ENCODE measurements at places on chromosomes 6 and 20. TPM values are rescaled to one million over a fixed set of nuclear protein-coding genes. Genes with fewer than 3 reads are reported as not detected.
A peak's percentile ranks its signal among the peaks of the same experiment; 100 is the strongest.

- H3K27me3 ChIP-seq: no peaks in the 10 kb centered on the region
- no peak overlapping the region for H3K27ac ChIP-seq
- H3K4me1 ChIP-seq: no peaks in the 10 kb centered on the region
- no peaks in the 10 kb centered on the region for H3K36me3 ChIP-seq
Observed at GRCh38 chr6:43744491-43744890, 25.5 kb upstream of the VEGFA start.

DNA sequence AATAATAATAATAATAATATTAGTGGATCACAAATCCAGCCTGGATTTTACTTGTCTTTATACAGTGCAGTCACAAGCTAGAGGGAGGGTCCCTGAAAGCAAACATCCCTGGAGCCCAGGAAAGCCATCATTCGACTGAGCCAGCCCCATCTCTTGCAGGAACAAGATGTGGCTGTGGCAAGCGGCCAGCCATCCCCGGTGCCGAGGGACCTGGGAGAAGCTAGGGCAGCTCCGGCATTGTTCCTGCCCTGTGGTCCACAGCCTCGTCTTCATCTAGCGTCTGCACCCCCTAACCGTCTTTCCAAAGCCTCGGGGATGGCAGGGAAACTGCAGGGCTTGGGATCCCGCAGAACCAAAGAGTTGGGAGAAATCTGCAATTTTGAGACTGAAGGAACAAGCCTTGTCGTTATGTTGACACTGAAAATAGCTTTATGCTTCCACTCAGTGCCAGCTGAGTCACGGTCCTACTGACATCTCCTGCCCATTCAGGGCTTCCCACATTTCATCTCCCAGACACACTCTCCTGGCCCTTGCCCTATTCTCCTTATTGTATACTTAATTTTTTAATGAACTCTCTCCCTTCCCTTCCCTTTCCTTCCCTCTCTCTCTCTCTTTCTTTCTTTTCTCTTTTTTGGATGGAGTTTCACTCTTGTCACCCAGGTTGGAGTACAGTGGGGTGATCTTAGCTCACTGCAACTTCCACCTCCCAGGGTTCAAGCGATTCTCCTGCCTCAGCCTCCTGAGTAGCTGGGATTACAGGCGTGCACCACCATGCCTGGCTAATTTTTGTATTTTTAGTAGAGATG lies 62.5 kb upstream of the ZNFX1 start:
- H3K4me1 ChIP-seq: no peaks in the 10 kb centered on the region
- H3K27ac ChIP-seq: no peak overlapping the region
- no peak for DNase-seq
- no peak overlapping the region for H3K4me3 ChIP-seq
- H3K27me3 ChIP-seq: no peaks in the 10 kb centered on the region
- no peaks in the 10 kb centered on the region for H3K36me3 ChIP-seq

DNA sequence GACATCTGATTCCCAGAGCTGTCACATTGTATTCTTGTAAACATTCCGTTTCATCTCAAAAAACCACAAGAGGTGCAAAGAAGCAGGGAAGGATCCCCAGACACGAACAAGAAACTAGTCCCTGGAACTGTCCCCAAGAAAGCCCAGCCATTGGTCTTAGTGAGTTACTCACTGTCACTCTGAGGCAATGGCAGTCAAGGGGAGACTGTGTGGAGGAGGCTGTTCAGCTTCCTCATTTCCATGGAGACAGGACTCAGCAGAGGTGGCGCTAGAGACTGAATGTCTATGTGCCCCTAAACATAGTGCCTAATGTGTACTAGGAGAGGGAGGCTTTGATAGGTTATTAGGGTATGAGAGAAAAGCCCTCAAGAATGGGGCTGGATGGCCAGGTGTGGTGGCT lies 11.1 kb downstream of the ULBP1 start:
- no peaks in the 10 kb centered on the region for H3K4me1 ChIP-seq
- DNase-seq: no peak
- H3K36me3 ChIP-seq: no peaks in the 10 kb centered on the region
- H3K4me3 ChIP-seq: no peak overlapping the region
- H3K27ac ChIP-seq: no peak overlapping the region
- peaks cover 46% of the 10 kb centered on the region for H3K27me3 ChIP-seq

GRCh38 chr6:68239034-68239433 lies 396.0 kb upstream of the ADGRB3 start:
- H3K27ac ChIP-seq: no peak overlapping the region
- no peaks in the 10 kb centered on the region for H3K4me1 ChIP-seq
- no peaks in the 10 kb centered on the region for H3K27me3 ChIP-seq
- H3K4me3 ChIP-seq: no peak overlapping the region
- no peak for DNase-seq

DNA sequence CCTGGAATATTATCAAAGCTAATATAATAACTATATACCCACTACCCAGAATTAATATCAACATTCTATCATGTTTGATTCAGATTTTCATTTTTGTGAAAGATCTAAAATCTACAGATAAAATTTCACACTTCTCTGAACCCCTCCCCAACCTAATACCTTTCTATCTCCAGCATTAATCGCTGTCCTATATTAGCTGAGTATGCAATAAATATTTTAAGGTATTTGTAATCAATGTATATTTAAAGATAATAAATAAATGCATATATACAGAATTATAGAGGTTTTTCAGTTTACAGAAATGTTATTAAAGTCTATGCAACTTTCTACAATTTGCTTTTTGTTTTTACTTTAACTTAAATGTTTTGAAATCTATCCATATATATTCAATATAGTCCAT lies 156.7 kb upstream of the NRSN1 start:
- no peaks in the 10 kb centered on the region for H3K27me3 ChIP-seq
- H3K4me1 ChIP-seq: no peaks in the 10 kb centered on the region
- no peak for DNase-seq

DNA sequence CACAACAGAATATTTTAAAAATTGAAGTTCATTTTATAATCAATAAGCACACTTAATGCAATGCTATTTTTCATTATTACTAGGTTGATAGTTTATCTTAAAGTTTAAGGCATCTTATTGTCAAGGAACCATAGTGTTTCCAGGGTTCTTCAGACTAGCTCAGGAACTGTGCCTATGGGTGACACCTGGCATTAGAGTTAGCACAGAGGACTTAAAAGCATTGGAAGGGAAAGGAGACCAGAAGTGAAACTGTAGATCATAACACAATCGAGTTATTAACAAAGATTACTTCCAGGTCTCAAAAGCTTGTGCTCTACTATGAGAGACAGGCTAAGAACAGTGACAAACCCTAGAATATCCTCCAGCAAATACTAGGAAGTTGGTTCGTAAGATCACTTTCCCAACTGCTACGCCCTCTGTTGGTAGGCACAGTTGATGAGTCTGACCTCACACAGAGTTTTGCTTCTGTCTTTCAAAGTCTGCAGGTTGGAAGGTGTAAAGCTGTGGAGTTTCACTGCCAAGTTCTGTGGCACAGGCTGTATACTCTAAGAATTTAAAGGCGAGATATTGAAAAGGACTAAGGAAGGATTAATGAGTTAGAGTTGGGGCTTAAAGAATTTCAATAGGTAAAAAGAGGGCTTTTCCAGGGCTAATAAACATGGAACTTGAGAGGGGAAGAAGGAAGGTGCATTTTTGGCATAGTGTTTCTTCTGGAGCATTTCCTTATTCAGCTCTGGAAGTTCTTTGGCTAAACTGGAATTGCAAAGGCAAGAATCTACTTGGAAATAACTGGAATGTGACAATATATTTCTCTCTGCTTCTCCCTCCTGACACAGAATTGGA lies 531.3 kb upstream of the JAG1 start:
- peak; percentile 59 for DNase-seq
- no peak overlapping the region for H3K4me3 ChIP-seq
- H3K36me3 ChIP-seq: no peaks in the 10 kb centered on the region
- no peaks in the 10 kb centered on the region for H3K27me3 ChIP-seq

Gene MYCT1
- 17.2 TPM for total RNA-seq
